ENCODE measurements at places on chromosomes 2 and 18. TPM values are rescaled to one million over a fixed set of nuclear protein-coding genes. Genes with fewer than 3 reads are reported as not detected.

Gene NEMP2
- 7.1 TPM for polyA plus RNA-seq

Gene DLX1
- 2.9 TPM for polyA plus RNA-seq

- no peak for DNase-seq
Measured at GRCh38 chr2:203763241-203763937, 57.0 kb downstream of the CD28 start.

DNA sequence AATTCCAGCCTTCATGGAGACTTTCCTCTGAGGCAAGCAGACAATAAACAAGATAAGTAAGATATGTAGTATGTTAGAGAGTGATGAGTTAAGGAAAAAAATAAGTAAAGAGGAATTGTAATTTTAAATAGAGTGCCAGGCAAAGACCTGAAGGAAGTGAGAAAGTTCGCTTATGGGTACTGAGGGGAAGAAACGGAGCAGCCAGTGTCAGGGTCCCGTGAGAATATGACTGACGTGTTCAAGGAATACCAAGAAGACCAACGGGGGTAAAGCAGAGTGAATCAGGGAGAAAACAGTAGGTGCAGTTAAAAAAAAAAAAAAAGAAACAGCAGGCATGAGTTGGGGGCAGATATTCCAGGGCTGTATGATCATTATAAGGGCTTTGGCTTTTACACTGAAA lies 45.1 kb downstream of the ARHGEF33 start:
- DNase-seq, result no peak

DNA sequence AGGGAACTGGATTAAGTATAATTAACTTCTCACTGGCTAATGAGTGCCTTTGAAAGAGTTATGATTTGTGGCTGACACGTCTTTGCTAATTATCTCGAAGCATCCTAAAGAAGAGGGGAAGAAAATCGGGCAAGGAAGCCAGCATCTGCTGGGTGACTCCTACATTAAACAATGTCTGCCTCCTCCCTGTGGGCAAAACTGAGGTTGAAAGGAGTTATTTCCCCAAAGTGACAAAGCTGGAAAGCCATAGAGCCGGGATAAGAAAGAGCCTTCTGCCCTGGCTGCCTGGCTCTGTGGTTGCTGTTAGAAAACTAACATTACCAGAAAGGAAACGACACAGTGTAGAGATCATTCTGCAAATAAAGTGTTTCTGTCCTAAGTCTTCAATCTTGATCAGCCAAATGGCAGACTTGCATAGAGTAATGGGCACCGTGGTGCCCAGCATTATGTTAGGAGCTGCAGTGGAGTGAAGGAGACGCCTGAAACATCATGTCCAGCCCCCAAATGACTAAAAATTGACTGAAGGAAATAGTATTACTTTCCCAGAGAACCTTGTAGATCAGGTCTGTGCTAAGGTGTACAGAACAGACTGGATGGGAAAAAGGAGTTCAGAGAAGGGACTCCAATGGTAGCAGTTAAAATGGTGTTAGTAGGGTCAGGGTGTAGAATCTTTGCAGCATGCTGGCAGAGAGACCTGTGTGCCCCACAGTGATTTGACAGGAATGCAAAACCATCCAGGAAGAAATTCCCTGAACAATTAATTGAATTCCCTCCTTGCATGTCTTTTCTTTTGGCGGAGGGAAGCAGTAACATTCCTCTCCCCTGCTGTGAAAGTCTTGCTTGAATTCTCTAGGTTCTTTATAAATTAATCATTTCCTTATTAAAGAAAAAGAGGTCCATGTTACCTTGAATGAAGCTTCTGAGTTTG lies 44.4 kb downstream of the ALPK2 start:
- DNase-seq, result no peak

- DNase-seq, result no peak
Measured at GRCh38 chr2:1498176-1498575, 84.9 kb downstream of the TPO start.

DNA sequence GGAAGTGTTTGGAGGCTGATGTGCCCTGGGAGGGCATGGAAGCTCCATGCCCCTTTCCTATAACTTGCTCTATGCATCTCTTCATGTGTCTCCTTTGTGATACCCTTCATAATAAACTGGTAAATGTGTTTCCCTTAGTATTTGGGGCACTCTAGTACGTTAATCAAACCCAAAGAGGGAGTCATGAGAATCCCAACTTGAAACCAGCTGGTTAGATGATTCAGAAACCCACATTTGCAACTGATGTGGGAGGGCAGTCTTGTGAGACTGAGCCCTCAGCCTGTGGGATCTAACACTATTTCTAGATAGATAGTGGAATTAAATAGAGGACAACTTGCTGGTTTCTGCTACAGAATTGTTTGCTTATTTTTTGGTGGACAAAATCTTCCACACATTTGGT lies 20.3 kb downstream of the ANKRD30B start:
- DNase-seq, result no peak

GRCh38 chr2:126100962-126101361 lies 555.0 kb upstream of the GYPC start:
- no peak for DNase-seq

- DNase-seq, result no peak
Measured at GRCh38 chr2:102940684-102941083, 178.9 kb downstream of the TMEM182 start.

- DNase-seq, result peak; percentile 24
Measured at GRCh38 chr2:138421315-138421970, 80.1 kb upstream of the SPOPL start.
